Neural crest cell (in vitro differentiated cells): ENCODE measurements at places on chromosomes 6 and 20. TPM values are rescaled to one million over a fixed set of nuclear protein-coding genes. Genes with fewer than 3 reads are reported as not detected.

DNA sequence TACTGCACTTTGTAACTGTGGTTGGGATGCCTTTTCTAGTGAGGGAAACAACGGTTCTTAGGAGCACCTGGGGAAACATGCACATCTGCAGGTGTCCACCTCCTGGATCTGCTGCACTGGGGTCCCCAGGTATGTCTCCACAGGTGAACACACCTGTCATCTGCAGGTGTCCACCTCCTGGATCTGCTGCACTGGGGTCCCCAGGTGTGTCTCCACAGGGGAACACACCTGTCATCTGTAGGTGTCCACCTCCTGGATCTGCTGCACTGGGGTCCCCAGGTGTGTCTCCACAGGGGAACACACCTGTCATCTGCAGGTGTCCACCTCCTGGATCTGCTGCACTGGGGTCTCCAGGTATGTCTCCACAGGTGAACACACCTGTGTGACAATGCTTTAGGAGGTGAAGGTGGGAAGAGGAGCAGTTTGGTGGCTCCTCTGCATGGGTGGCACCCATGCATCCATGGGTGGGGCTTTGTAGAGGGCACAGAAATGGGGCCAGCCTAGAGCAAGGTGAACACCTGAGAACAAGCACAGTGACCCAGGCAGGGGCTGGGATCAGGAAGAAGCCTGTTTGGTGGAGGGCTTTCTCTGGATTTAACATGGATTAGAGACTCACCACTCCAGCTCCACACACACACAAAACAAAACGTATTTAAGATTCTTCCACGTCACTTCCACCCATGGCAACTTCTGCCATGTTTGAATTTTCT is 206.0 kb upstream of the CDH4 start:
- peak; percentile 99 for DNase-seq
- peaks cover 5% of the 10 kb centered on the region for H3K36me3 ChIP-seq
- peaks cover 8% of the 10 kb centered on the region for H3K27me3 ChIP-seq
- no peak overlapping the region for H3K27ac ChIP-seq
- H3K4me1 ChIP-seq, result peaks cover 3% of the 10 kb centered on the region

The SLC9A8 gene
- 9.1 and 9.7 TPM in 2 replicates for total RNA-seq

The TRDN gene
- not detected in 2 replicates for total RNA-seq

The TAAR6 gene
- not detected in 2 replicates for total RNA-seq

The MACROD2 gene
- 4.0 and 6.4 TPM in 2 replicates for total RNA-seq

DNA sequence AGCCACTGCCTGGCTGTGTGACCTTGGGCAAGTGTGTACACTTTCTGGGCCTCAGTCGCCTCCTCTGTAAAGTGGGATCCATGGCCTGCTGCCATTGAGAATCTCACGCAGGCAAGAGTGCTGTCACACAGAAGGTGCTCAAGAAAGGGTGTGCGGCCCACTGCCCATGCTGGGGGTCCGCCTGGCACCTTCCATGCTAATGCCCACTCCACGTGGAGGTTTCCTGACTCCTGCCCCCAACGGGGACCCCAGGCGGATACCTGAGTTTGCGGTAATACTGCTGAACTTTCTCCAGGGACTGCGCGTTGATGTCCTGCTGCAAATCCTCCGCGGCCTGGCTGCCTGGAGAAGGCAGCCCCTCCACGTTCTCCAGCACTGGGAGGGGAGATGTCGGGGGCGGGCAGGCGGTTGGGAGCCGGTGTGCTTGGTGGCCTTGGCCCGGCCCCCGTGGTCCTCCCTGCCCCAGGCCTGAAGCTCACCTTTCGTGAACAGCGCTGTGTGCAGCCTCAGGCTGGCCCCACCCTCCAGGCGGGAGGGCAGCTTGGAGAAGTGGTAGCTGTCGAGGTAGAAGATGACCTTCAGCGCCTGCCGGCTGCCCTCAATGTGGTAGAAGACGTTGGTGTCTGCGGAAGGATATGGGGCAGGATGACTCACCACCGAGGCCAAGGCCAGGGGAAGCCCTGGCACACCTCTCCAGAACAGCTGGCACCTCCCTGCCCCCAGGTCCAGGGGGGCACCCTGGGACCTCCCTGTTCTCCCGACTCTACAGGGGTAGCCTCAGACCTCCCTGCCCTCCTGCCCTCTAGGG is 195.6 kb downstream of the PREX1 start:
- no peaks in the 10 kb centered on the region for H3K27me3 ChIP-seq
- no peak for DNase-seq
- no peak overlapping the region for H3K4me3 ChIP-seq
- no peaks in the 10 kb centered on the region for H3K4me1 ChIP-seq
- peaks cover 18% of the 10 kb centered on the region for H3K36me3 ChIP-seq

DNA sequence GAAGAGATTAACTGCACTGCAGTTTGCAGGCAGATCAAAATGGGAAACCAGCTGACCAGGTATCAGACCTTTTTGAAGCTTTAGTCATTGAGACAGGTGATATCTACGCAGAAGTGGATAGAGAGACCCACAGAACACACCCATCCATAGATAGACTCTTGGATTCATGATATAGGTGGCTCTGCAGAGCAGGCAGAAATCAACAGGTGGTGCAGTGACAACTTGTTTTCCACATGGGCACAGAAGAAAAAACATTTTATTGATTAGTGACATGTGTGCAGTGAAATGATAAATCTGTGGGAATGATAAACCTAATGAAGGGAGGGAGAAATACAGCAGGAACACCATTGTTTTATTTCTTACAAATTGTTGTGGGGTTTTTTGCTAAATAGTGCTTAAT is 45.2 kb downstream of the NUDT3 start:
- no peaks in the 10 kb centered on the region for H3K27me3 ChIP-seq
- H3K36me3 ChIP-seq, result peaks cover 3% of the 10 kb centered on the region
- no peak for DNase-seq
- no peak overlapping the region for H3K4me3 ChIP-seq
- H3K4me1 ChIP-seq, result peaks cover 31% of the 10 kb centered on the region

DNA sequence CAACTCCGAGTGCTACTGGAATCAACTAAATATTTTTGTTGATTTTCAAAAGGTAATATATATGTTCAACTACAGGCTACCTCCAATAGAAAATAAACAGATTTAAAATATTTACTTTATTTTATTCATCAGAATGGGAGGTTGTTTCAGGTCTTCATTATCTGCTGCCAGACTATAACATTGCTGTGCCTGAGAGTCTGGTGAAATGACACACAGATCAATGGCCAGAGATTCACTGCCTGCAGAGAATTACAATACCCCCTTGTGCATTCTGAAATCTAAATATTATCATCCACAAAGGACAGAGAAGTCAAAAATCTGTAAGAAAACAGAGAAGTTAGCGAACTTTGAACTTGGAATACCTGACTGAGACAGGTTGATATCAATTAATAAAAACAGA is 667.8 kb upstream of the GJE1 start:
- no peak overlapping the region for H3K4me3 ChIP-seq
- no peak overlapping the region for H3K27ac ChIP-seq
- H3K4me1 ChIP-seq, result peaks cover 32% of the 10 kb centered on the region
- H3K36me3 ChIP-seq, result peaks cover 2% of the 10 kb centered on the region
- DNase-seq, result no peak

The CRISP1 gene
- not detected in 2 replicates for total RNA-seq

The C6orf163 gene
- total RNA-seq, result 3.5 and 4.5 TPM in 2 replicates

The NPBWR2 gene
- not detected in 2 replicates for total RNA-seq

DNA sequence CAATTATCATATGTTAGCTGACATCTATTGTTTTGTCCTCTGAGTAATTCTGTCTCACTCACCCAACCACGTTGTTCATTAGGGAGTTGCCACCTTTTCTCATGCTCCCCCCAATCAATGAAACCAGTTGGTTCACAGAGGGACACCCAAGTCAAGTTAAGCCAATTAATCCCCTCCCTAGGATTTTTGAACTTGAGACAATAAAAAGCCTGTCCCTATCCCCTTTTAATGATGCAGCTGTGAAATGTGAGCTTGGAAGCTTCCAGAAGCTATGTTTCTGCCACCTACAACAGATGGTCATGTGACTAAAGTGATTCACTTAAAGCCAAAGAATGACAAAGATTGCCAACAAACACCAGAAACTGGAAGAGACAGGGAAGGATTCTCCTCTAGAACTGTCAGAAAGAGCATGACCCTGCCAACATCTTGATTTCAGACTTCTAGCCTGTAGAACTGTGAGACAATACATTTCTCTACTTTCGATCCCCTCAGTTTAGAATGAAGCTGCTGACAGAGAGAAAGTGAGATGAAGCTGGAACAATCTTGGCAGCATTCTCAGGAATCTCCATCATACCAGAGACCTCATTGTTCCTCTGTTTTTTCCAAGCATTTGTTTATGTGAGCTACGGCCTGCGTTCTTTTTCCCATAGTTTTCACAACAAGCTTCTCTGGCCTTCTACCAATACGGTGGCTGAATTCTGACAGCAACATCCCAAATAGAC is 57.8 kb upstream of the TPD52L1 start:
- H3K4me1 ChIP-seq, result peaks cover 16% of the 10 kb centered on the region
- H3K36me3 ChIP-seq, result no peaks in the 10 kb centered on the region
- no peak overlapping the region for H3K4me3 ChIP-seq
- H3K27ac ChIP-seq, result no peak overlapping the region
- peaks cover 4% of the 10 kb centered on the region for H3K27me3 ChIP-seq

DNA sequence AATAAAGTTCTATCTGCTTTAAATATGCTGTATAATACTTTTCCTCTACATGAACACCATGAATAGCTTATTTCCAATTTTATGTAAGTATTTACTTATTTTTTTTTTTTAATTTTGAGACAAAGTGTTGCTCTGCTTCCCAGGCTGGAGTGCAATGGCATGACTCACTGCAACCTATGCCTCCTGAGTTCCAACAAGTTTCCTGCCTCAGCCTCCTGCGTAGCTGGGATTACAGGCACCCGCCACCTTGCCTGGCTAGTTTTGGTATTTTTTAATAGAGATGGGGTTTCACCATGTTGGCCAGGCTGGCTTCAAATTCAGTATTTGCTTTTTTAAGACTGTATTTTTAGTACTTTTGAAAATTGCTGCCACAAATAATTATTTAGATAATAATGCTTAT is 1365.9 kb downstream of the GRIK2 start:
- H3K36me3 ChIP-seq, result no peaks in the 10 kb centered on the region
- H3K4me1 ChIP-seq, result peaks cover 3% of the 10 kb centered on the region
- H3K27ac ChIP-seq, result no peak overlapping the region

- peak overlapping the region; percentile 55 for H3K27ac ChIP-seq
- H3K4me3 ChIP-seq, result no peak overlapping the region
- peaks cover 11% of the 10 kb centered on the region for H3K4me1 ChIP-seq
- H3K36me3 ChIP-seq, result peaks cover 3% of the 10 kb centered on the region
Measured at GRCh38 chr20:51631011-51631950, 88.8 kb upstream of the NFATC2 start.

DNA sequence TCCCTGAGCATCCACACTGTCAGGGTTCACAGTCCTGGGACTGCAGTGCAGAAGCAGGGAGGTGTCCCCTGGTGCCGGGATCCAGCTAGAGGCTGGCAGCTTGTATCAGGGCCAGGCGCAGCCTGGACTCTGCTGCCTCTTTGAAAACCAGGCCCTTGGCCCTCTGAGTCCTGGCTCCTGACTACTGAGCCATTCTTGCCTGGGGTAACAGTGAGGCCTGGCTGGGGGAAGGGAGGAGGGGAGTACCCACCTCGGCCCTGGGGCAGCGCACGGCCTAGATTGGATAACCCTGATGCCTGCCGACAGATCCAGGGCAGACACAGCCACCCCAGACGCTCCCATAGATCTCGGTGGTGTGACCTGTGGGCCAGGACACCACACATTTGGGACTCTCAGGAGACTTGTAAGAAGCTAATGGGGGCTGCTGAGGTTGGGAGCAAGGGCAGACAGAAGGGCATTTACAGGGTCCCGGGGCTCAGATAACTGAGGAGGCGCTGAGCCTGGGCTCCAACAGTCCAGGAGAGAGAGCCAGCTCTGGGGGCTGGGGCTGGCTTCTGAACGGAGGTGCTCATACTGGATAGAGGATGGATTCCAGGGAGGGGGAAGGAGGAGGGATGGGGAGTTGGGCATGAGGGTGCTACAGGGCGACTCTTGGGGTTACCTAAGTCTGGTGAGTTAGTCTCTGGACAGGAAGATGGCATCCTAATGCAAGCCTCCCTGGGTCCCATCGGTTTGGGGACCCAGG is 30.5 kb downstream of the SPDEF start:
- peaks cover 7% of the 10 kb centered on the region for H3K4me1 ChIP-seq
- H3K36me3 ChIP-seq, result no peaks in the 10 kb centered on the region
- no peak overlapping the region for H3K4me3 ChIP-seq
- H3K27me3 ChIP-seq, result no peaks in the 10 kb centered on the region
- no peak for DNase-seq

The CRIP3 gene
- total RNA-seq, result 2.0 and 2.6 TPM in 2 replicates

DNA sequence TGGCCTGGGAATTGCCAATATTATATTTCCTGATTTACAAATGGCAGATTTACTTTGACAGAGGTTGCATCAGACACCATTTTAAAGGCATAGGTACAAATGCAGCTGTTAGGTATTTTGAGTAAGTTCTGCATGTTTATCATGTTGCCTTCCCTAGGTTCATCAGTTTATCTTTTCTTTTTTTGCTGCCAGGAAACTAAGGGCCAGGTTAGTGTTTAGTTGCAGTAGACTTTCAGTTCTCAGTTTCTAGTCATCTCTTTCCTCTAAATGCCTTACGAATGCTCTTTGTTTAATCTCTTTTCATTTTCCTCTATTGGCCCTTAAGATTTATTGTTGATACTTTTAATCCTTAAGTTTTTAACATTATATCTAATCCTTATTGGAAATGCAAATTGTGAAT is 129.9 kb downstream of the SMAP1 start:
- H3K36me3 ChIP-seq, result peaks cover 33% of the 10 kb centered on the region
- no peak for DNase-seq
- H3K27ac ChIP-seq, result peak overlapping the region; percentile 15

DNA sequence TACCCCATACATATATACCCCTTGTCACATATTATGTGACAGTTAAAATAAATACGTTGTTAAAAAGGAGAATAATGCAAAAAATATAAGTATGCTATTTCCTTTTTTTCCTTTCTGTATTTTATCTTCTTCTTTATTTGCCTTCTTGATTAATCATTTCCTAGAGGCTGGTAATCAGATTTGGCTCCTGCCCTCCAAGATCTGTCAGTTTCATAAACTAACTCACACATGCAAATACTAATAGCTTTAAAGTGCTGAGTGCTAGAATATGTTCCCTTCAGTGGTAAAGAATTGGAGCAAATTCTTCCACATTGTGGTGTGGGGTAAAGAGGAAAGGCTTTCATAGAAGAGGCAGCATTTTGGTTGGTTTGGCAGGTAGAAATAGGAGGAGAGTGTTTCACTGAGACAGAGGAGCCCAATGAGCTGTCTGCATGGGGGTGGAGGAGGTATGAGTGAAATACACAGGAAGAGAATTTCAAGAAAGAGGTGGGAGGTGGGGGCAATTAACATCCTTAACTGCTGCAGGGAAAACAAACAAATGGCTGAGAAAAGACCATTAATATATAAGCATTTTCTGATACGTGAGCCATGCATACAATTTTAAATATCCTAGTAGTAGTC is 523.9 kb downstream of the BMP2 start:
- H3K27me3 ChIP-seq, result peaks cover 17% of the 10 kb centered on the region
- H3K4me1 ChIP-seq, result no peaks in the 10 kb centered on the region
- no peak overlapping the region for H3K27ac ChIP-seq
- H3K4me3 ChIP-seq, result no peak overlapping the region
- DNase-seq, result no peak

The NKAPL gene
- not detected in 2 replicates for total RNA-seq

DNA sequence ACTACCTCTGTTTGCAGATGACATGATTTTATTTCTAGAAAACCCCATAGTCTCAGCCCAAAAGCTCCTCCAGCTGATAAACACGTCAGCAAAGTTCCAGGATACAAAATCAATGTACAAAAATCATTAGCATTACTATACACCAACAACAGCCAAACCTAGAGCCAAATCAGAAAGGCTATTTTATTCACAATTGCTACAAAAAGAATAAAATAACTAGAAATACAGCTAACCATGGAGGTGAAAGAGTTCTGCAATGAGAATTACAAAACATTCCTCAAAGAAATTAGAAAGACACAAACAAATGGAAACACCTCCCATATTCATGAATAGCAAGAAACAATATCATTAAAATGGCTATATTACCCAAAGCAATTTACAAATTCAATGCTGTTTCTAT is 65.6 kb upstream of the HTR1E start:
- no peak overlapping the region for H3K27ac ChIP-seq
- H3K4me3 ChIP-seq, result no peak overlapping the region
- no peaks in the 10 kb centered on the region for H3K27me3 ChIP-seq
- no peaks in the 10 kb centered on the region for H3K36me3 ChIP-seq
- H3K4me1 ChIP-seq, result no peaks in the 10 kb centered on the region
